ENCODE measurements at places on chromosomes 13 and 19.

- peak; percentile 88 for DNase-seq
Observed at GRCh38 chr13:27130979-27131623, 40.5 kb downstream of the USP12 start.

DNA sequence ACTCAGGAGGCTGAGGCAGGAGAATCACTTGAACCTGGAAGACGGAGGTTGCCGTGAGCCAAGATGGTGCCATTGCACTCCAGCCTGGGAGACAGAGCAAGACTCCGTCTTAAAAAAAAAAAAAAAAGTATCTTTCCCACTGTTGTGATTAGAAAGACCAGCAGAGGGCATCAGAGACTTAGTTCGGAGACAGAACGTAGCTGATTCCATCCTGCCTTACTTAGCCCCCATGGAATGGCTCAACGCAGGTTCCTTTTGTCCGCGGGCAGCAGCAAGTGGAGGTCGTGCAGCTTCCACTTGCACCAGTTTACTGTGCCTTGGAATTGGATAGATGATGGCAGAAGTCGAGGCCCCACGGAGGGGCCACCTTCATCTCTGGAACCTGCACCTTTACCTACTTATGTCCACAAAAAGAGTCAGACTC is 8.1 kb downstream of the TIMM29 start:
- DNase-seq = no peak

DNA sequence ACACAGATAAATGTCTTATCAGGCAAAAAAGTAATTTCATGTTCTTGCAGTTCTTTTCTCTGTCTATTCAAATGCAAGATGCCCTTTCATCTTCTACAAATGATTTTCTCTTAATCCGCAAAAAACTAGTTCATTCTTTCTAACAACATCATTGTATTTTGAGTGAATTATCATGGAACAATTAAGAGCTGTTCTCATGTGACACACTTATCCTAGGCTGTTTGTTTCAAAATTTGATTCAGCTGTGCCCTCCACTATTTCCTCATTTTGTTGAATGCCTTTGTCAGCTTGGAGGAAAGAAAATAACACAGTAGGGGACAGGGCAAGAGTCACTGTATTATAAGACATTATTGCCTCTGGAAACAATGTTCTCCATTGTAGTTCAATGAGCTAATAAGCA is 396.9 kb downstream of the KCTD12 start:
- DNase-seq = no peak

DNA sequence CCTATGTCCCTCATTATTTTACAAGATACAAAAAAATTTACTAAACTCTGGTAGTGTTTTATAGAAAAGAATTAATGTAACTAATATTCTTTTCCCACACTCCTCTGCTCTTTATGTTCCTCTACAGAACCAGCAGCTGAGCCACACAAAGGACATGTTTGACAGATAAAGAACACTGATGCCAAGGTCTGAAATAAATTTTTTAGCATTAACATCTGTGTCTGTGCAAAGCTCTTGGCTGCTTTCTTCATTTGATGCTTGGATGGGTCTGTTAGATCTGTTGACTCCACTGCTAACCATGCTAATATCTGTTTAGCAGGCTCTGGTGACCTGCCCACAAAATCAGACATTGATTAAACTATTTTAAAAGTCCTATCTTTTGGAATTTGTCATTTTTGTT is 2363.8 kb downstream of the PCDH9 start:
- no peak for DNase-seq

DNA sequence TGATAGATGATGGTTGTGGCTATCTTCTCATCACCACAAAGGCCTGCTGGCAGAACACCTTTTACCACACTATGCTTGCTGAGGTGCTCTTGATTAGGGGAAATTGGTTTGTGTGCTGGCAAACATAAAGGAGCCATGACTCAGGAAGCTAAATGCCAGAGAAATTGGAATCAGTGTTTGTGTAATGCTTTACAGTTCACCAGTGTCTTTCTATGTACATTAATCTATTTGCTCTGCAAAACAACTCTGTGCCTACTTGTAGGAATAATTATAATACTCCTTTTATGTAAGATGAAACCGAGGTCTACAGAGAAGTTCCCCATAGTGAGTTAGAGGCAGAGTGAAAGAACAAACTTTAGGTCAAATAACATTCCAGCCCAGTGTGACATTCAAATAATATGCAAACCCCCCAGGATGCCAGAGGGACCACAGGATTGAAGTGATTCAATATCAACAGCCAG is 390.5 kb upstream of the HTR2A start:
- no peak for DNase-seq

- DNase-seq = no peak
Observed at GRCh38 chr19:2611483-2612464, 90.7 kb downstream of the GNG7 start.

- no peak for DNase-seq
Observed at GRCh38 chr19:7602240-7602934, 6.7 kb downstream of the CAMSAP3 start.

DNA sequence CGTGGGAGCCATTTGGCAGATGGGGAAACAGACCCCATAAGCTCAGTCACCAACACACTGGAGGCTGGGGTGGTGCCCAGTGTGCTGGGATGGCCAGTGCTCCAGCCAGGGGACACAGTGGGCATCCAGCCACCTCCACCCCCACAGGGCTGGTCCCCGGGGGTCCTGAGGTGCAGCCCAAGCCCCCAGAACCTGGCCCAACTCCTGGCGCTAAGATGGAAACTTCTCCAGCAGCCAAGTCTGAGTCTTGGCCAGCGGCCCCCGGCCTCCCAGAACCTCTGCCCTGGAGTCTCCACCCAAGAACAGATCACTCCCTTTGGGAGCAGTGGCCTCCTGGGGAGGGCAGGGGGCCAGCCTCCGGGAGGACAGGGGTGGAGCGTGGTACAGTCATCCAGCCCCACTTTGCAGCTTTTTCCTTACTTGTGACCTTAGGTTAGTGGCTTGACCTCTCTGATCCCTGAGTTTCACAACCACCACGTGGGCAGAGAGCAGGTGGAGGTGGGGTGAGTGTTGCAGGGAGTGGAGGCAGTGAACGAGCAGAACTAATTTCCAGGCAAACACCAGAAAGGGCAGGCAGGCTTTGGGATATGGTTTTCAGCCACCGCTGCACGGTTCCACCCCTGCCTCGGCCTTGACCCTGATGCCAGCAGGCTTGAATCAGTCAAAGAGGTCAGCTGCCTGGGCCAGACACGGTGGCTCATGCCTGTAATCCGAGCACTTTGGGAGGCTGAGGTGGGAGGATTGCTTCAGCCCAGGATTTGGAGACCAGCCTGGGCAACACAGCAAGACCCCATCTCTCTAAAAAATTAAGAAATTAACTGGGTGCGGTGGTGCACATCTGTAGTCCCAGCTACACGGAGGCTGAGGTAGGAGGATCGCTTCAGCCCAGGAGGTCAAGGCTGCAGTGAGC is 4.3 kb upstream of the NRTN start:
- no peak for DNase-seq

- DNase-seq = peak; percentile 95
Observed at GRCh38 chr19:14369399-14370168, 11.7 kb upstream of the ADGRE5 start.

GRCh38 chr13:104949840-104950740 is 1585.4 kb downstream of the EFNB2 start:
- no peak for DNase-seq

DNA sequence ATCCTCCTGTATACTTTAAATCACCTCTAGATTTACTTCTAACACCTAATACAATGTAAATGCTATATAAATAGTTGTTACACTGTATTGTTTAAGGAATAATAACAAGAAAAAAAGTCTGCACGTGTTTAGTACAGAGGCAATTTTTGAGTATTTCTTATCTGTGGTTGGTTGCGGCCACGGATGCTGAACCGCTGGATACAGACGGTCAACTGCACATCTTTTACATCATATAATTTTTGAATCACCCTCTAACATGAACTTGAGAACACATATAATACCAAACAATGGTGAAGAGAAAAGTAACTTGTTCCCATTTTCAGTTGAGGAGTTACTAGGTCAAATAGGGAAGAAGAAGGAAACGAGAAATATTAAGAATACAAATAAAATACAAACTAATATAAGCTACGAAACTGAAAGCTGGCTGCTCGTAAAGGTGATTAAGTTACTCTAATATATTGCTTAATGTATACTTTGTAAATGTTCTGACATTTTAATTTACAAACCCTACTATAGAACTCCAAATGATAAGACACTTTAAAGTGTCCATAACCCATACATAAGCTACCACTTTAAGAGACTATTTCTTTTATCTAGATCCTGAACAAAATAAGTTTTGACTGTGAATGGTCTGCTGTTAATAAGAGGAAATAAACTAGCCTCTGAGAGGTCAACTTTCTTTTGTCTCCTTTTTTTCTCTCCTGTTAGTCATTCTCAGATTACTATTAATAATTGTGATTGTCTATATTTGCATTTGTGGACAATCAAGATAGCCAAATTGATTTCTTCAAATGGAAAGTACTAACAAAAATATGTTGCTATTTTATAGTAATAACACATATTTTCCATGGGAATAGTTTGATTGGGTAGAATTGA is 457.4 kb downstream of the DIAPH3 start:
- no peak for DNase-seq

DNA sequence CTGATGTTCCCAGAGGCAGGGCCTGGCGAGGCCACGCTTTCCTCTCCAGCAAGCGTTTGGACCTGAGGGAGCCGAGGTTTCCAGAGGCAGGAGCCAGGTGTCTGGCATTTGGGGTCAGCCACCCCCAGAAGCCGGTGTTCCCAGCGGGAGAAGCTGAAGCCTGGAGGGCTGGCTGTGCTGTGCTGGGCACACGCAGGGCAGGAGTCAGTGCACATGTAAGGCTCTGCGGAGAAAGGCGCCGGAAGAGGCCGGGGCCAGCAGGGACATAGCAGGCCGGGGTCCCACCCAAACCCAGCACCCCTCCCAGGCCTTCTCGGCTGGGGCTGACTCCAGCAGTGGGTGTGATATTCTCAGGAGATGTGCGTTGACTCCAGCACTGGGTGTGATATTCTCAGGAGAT is 31.6 kb downstream of the MCF2L start:
- DNase-seq = no peak

GRCh38 chr19:5067678-5068077 is 98.8 kb downstream of the KDM4B start:
- DNase-seq = no peak

All from activated effector memory CD4-positive, alpha-beta T cell treated with anti-CD3 and anti-CD28 coated beads, Interleukin-2, amount 50 U/mL, for 16 hours (primary cell).